IPS DF 6.9 (cell line): ENCODE measurements at places on chromosomes 7 and 10.

DNA sequence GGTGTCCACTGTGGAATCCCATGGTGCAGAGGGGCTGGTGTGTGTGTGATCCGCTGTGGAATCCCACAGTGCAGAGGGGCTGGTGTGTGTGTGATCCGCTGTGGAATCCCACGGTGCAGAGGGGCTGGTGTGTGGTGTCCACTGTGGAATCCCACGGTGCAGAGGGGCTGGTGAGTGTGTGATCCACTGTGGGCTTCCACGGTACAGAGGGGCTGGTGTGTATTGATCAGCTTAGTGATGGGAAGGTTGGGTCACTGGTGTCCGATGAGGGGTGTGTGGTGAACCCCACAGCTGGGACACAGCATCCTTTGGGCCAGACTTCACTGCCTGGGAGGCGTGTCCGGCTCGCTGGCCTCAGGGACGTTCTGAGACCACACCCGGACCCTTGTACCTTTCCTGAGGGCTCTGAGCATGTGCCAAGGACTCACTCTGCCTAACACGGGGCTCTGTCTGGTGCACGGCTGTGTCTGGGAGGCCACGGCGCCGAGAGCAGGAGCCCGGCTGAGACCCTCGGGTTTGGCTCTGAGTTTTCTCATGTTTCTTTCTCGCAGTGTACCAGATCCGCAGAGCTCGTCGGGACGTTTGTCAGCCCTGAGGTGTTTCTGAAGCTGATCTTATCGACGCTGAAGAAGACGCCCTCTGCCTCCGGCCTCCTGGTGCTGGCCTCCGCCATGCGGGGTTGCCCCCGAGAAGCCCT is 29.3 kb upstream of the PRKAR1B start:
- DNase-seq = no peak

DNA sequence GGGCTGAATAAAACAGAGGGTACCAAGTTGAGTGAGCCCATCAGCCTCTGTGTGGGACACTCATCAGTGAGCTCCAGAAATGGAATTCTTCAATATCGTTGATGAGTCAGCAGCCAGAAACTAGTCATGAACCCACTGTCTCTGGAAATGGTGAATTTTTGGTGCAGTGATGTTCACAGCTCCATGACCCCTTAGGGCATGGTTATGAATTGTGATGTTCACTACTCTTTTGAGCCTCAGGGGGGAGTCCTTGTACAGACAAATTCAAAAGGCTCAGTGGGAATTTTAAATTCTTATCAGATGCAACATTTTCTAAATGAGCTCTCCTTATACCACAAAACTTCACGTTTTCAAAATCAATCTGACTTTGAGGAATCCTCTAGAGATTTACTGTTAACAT is 335.7 kb downstream of the PHTF2 start:
- no peak for DNase-seq

DNA sequence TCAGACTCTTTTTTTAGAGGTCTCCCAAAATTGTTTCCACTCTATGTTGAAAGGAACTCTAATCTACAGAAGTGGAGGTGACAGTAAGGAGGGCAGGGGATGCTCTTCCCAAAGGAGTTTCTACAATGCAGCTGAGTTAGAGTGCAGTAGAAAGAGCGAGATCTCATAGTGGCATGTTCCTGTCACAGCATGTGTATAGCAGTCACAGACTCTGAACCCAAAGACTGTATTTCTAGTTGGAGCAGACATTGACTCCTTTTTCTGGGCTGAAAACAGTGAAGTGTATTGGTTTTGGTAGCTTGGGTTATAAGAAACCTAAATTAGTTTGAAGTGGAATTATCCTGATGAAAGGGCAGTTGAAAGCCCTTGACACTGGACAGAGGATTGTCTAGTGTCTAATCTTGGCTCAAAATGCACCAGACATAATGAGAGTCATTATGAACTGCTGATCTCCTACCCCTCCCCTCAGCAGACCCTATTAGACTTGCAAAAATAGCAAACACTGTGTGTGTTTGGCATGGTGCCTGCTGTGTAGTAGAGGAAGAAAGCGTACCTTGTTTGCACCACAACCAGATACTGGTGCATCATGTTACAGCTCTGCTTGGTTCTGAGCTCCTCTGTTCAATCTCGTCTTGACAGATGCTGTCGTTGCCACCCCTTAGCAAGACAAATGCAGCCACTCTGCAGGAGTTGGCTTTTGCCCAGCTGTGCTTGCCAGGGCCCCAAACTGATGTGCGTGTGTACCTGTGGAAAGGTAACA is 336.0 kb downstream of the AUTS2 start:
- DNase-seq = no peak

- no peak for DNase-seq
These were observed 226.5 kb upstream of the STEAP1 start for GRCh38 chr7:89927762-89928161.

DNA sequence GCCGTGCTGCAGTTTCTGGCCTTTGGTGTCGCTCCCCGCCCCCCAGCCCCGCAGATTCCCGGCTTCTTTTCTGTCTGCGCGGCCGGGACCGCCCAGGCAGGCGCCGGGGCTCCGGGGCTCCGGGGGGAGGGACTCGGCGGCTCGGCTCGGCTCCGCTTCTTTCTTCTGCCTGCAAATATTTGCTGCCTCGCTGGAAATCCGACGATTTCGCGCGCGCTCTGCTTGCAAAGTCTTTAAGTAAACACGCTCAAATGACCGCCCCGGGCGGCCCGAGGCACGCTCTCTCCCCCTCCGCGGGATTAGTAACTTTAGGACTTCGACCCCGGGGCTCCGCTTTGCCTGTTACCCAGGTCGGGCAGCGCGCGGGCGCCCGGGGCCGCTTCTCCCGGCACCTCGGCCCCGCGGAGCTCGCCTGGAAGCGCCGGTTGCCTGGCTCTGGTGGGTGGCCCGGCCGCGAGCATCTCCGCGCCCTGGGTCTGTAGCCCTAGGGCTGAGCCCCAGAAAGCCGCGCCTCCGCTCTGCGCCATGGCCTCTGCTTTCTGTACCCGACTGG is 3.9 kb upstream of the GATA3 start:
- no peak for DNase-seq

DNA sequence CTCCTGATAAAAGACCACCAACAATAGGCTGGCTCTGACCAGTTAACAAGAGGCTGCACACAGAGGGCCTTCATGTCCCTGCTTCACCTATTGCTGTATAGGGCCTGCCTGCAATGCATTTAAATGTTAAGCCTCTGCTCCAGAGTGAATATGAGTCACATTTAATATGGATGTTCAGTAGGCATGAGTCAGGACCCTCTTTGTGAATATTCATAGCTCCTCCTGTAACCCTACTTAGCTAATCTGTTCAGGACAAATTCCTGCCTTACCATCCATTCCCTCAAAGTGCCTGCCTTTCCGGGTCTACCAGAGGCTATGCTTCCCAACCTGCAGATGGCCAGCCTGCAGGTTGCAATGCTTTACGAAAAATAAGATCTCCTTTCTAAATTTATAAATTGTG is 32.5 kb downstream of the ARHGAP22 start:
- DNase-seq = no peak

DNA sequence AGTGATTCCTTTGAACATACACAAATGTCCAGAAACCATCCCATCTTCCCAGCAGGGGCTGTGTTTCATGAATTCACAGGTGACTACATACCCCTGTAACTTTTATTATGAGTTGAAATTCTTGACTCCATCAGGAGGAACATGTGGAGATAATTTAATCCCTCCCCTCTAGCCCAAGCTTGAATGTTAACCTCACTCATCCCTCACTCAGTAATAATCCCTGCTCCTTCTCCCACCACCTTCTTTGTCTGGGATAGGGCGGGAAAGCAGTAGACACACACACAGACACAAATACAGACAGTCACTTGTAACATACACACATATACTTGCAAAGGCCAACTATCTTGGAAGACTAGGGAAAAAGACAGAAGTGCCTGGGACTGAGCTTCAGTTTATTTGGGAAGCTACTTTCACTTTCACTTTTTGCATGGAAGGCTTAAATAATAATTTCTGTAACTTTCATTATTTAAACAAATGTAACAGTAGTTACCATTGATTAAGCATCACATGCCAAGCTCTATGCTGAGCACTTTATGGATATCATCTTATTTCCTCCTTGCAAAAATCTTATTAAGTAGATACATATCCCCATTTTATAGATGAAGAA is 7.3 kb downstream of the AASS start:
- no peak for DNase-seq

- no peak for DNase-seq
These were observed 190.2 kb downstream of the SORCS3 start for GRCh38 chr10:104831272-104831671.

DNA sequence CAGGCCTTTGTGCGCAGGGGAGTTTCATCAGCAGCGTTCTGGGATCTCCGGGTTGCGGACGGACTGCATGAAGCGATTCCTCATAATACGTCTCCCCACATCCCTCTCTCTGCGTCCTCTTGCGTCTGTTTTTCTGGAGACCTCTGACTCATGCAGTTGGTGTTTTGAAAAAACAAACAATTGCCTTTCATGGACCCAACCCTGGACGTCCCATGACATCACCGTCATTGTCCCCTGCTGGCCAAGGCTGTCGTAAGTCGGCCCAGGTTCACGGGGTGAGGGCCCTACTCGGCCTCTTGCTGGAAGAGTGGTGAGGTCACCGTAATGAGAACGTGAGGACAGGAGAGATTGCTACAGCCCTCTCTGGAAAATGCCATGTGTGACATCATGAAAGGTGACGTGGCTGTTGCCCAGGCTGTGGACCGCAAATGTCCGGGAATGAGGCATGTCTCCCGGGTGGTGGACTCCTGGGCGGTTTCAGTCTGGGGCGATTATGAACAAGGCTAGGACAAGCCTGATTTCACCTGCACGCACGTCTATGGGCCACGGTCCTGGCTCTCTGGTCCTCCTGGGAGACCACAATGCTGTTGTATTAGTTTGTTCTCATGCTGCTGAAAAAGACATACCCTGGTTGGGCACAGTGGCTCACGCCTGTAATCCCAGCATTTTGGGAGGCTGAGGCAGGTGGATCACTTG is 9.8 kb upstream of the MAFK start:
- no peak for DNase-seq

- DNase-seq = no peak
These were observed 331.5 kb downstream of the PTEN start for GRCh38 chr10:88194961-88195367.

DNA sequence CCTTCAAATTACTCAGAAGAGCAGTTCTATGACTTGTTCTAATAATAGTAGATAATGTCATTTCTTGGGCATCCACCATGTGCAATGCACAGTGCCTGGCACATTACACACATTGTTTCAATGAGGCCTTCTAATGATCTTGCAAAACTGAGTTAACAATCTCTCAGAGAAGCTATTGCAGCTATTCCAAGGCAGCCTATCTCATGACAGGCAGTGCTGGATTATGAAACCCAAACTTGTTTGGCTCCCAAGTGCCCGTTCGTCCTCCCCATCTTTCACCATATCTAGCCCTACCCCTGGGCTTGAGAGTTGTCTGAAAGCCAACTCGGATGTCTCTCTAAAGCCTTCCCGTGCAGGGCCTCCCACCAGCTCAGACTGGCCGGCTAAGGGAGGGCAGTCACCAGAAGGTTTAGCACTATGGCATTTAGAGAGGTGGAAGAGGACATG is 405.1 kb downstream of the PLXNA4 start:
- no peak for DNase-seq

DNA sequence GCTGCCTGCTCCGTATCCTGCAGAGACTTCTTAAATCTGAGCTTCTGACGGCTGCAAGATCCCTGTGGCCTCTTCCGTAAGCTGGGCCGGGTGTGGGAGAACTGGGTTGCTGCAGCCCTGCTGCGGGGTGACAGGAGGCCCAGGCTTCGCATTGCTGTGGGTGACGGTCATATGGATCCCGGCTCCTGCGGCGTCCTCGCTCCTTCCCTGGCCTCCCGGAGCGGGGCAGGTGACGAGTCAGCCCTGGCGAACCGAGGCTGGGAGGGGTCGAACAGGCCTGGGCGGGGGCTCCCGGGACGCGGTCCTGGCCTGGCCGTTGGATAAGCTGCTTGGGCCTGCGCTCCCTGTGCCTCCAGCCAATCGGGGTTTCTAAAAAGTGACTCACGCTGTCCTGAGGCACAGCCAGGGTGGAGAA is 7.8 kb upstream of the UBE2D1 start:
- DNase-seq = no peak

GRCh38 chr7:142957723-142958122 is 4.4 kb downstream of the KEL start:
- DNase-seq = no peak

DNA sequence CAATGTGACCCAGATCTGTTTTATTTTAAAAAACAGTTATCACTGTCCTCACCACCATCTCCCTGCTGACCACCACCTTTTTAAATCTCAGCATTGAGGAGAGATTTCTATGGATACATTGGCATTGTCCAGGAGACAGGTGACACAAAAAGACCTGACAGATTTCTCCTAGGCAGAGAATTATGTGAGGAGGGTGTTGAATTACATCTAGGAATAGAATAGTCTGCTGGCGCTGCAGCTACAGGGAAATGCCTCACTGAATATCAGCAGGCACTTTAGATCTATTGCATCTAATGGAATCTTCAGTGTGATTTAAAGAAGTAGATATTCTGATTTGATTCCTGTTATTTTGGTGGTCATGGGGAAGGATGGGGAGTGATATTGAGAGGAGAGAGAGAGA is 593.5 kb downstream of the NRG3 start:
- no peak for DNase-seq

DNA sequence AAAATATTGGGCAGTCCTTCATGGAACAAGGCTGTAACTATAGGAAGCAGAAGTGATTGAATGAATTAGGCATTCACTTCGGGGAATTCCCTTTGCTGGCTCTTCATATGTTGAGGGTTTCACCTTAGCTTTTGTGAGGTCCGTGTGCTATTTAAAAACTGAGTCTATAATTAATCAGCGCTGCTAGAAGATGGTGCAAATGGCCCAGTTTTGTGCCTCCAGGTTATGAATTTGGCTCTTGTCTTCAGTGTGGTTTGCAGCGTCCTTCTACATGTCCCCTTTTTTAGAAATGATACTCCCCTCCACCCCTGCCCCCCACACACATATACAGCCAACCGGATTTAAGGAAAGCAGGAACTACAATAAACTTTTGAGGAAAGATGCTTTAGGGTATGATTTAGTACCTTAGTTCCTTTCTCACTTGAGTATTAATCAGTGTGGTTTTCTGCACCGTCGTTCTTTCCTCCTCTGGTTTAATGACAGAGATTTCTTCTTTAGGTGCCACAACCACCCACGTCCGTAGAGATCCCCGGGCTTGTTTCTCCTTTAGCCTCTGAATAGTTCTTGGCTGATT is 110.6 kb upstream of the SAMD8 start:
- DNase-seq = no peak

DNA sequence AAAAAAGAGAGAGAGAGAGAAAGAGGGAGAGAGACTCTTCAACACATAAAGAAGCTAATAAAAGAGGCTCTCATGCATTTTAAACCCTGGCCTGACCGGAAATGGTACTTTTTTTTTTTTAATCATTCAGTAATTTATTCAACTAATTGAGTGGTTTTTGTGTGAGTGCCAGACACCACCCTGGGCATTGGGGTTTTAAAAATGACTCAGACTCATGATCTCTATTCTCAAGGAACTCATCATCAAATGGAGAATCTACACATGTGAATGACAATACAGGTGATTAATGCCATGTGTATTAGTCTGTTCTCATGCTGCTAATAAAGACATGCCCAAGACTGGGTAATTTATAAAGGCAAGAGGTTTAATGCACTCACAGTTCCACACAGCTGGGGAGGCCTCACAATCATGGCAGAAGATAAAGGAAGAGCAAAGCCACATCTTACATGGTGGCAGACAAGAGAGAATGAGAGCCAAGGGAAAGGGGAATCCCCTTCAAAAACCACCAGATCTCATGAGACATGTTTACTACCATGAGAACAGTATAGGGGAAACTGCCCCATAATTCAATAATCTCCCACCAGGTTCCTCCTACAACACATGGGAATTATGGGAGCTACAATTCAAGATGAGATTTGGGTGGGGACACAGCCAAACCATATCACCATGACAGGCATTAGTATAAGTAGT is 158.5 kb upstream of the AUTS2 start:
- DNase-seq = no peak
